SIG-M5 (cell line): ENCODE measurements at places on chromosomes 3 and 15.
A peak's percentile ranks its signal among the peaks of the same experiment; 100 is the strongest.

DNA sequence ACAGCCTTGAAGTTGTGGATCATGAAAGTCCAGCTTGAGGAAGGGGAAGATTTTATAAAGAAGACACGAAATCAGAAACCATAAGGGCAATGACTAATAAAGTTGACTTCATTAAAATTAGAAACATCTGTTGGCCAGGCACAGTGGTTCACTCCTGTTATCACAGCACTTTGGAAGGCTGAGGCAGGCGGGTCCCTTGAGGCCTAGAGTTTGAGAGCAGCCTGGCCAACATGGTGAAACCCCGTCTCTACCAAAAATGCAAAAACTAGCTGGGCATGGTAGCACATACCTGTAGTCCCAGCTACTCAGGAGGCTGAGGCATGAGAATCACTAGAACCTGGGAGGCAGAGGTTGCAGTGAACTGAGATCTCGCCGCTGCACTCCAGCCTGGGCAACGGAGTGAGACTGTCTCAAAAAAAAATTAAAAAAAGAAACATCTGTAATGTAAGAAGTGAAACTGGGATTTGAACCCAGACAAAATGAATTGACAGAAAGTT, 7.9 kb upstream of the UBXN7 start:
- DNase-seq: no peak

DNA sequence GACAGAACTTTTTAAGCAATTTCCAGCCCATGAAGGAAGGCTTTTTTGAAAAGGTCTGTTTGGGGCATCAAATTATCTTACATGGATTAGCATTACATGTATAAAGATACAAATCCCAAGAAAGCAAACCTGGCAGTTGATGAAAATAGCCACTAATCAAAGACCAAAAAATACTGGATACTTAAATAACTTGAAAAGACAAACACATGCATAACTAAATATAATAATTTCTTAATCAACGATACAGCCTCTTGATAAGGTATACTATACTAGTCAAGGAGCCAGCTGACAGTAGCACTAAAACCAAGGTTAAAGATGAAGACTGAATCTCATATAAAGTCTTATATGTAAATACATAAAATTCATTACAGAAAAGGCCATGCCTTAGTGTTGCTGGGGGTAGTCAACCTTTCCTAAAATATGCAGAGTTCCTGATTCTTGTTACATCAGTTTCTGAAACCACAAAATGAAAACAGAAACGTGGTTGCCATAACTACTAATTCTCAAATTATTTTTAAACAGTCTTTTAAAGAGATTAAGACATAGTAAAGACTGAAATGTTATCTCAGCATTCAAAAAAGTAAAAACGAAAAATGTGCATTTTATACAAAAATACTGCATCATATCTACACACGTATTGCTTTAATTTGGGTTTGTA, 2.0 kb downstream of the ANKRD28 start:
- peak; percentile 44 for DNase-seq

DNA sequence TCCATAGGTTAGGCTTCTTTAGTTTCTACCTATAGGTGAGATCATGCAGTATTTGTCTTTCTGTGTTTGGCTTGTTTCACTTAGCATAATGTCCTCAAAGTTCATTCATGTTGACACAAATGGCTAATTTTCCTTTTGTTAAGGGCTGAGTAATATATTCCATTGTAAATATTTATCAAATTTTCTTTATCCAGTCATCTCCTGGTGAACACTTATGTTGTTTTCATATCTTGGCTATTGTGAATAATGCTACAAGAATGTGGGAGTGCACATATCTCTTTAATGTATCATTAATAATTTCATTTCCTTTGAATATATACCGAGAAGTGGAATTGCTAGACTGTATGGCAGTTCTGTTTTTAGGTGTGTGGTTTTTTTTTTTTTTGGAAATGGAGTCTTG, 250.9 kb upstream of the SEMA6D start:
- DNase-seq: no peak

GRCh38 chr15:34799149-34800101, 4.1 kb upstream of the ACTC1 start:
- DNase-seq: no peak

GRCh38 chr3:37200141-37200540, 25.8 kb upstream of the LRRFIP2 start:
- no peak for DNase-seq

DNA sequence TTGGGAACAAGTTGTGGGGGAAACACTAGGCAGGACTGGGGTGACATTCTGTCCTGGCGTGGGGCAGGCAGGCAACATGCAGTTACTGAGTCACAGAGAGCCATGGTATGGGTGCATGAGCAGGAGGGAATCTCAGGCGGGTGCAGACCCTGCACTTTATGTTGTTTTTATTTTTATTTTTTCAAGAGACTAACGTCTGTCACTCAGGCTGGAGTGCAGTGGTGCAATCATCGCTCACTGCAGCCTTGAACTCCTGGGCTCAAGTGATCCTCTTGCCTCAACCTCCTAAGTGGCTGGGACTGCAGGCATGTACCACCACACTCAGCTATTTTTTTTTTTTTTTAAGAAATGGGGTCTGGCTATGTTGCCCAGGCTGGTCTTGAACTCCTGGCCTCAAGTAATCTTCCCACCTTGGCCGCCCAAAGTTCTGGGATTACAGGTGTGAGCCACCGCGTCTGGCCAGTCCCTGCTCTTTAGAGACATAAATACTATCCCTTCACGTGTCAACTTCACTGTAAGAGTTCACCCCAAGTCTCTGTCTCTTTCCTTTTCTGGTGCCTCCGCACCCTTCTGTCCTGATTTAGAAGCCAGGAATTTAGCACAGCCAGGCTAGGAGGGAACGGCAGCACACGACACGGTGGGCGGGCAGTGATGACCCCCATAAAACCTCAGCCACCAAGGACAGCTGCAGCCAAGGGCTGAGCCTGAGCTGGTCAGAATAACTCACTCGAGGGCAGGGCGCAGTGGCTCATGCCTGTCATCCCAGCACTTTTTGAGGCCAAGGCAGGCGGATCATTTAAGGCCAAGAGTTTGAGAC, 72.8 kb upstream of the IQSEC1 start:
- DNase-seq: no peak

GRCh38 chr15:83063551-83063950, 3.5 kb downstream of the BTBD1 start:
- no peak for DNase-seq

GRCh38 chr3:119834754-119835370, 53.0 kb downstream of the NR1I2 start:
- no peak for DNase-seq

DNA sequence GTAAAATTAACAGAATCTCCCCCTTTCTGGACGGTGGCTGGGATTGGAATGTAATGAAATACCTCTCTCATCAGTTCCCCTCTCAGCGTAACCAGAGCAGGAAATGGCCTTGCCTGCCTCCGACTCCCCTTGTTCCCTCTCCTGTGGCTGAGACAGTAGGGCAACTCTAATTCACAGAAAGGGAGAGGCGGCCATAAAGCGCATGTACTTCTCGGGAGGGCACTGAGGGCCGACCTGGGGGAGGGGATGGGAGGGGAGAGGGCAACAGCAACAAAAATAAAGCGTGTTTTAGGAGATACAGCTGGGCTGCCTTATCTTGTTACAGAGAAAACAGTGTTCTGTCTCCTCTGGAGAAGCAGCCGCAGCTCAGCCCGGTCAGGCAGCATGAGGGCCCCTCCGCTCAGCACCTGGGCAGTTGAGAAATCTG, 783.3 kb upstream of the ARRDC4 start:
- no peak for DNase-seq

DNA sequence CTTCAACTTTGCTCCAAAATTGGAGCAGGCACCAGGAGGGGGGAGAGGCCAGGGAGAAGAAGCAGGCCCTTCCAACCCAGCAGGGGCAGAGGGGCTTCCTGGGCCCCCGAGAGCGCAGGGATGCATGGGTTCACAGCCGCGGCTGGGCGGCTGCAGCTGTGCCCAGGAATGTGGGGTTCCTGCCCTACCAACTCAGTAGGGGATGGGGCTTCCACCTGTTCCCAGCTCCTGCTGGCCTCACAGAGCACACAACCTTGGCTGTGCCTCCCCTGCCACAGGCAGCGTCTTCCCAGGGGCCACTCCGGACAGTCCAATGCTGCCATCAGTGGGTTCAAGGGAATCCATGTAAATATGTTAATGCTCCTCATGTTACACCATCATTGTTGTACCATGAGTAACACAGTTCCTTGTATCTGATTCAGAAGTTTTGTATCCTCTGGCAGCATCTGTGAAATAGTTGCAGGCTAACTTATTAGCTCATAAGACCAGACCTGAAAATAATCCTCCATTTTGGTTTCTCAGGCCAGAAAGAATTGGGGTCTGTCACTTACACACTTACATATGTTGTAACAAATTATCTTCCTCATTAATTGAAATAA, 12.1 kb upstream of the SIAH2 start:
- DNase-seq: no peak

DNA sequence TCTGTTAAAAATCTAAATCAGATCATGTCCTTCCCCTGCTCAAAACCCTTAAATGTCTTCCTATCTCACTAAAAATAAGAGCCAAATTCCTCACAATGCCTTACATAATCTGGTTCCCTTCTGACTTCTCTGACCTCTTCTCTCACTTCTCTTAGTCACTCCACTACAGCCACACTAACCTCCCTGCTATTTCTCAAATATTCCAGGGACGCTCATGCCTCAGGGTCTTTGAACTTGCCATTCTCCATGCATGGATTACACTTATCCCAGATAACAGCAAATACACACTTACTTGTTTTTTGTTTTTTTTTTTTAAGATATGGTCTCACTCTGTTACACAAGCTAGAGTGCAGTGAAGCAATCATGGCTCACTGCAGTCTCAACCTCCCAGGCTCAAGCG, 8.5 kb downstream of the TP53BP1 start:
- no peak for DNase-seq

- DNase-seq: no peak
These were observed 223.1 kb downstream of the RPLP1 start for GRCh38 chr15:69675731-69676130.

GRCh38 chr3:16428612-16429011, 84.9 kb downstream of the RFTN1 start:
- DNase-seq: no peak

GRCh38 chr3:8755097-8755496, 14.3 kb downstream of the OXTR start:
- DNase-seq: no peak

GRCh38 chr15:92082006-92082843, 228.7 kb downstream of the SLCO3A1 start:
- DNase-seq: no peak

DNA sequence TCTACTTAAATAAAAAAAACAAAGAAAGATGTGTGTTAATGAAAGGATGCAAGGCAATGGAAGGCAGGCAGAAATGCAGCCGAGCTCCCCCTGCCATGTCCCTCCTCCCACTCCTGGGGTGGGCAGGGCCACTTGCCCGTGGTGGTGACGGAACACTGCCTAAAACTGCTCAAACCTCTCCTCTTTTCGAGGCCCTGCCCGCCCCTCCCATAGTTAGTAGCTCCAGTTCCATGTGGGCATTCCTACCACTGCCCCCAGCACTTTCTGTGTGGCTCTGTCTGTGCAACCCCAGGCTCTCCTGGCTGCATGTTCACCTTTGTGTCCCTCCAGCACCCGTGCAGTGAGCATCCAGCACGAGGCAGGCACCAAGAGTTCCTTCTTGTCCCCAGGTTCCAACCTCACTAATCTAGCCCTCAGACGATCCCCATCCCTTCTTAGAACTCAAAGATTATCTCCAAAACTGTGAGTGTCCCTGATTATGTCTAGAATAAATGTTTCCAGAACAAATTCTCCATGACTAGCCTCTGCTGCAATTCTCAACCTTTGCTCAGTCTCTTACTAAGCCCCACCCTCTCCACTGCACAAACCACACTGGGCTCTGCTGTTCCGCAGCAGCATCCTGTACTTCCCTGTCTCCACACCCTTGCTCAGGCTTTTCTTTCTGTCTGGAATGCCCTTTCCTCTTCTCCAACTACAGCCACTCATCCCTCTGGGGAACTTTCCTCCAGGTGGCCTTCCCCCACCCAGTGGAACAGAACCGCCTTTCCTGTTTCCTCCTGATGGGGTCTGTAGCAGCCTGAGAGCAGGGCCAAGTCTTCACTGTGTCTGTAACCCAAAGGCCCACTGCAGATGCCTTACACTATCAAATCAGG, 32.6 kb upstream of the SPTBN5 start:
- no peak for DNase-seq

DNA sequence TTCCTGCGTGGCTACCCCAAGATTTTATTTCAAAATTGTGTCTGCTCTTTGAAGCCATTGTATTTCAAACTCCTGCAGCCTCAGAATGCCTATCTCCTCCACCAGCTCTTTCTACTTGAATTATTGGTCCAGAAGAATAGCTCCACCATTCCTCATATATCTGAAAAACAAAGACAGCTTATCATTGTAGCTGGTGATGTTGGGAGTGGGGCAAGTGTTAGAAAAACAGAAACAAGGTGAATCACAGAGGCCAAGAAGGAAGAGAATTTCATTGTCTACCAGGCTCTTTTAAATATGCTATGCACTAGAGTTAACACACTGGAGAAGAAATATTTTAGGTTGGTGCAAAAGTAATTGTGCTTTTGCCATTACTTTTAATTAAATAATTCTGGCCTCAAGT, 307.9 kb upstream of the ROPN1 start:
- no peak for DNase-seq

DNA sequence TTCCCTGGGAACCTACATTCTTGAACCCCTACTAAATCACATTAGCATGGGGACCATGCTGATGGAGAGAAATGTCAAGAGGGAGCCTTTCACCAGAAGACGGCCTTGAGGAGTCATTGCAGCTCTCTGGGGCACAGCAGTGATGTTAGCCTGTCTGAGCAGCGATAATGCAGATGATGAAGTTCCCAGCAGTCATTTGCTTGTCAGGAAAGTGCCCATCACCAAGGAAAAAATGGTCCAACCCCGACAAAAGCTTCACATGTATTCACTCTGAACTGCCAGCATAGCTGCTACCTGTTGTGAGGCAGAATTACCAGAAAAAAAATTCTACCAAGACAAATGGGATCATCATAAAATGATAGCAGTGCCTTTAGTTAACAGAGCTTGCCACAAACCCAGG, 238.4 kb upstream of the UMPS start:
- DNase-seq: no peak

- no peak for DNase-seq
These were observed 323.0 kb downstream of the LPP start for GRCh38 chr3:188476935-188477334.

- DNase-seq: no peak
These were observed 18.6 kb downstream of the ATRIP start for GRCh38 chr3:48465237-48465530.

DNA sequence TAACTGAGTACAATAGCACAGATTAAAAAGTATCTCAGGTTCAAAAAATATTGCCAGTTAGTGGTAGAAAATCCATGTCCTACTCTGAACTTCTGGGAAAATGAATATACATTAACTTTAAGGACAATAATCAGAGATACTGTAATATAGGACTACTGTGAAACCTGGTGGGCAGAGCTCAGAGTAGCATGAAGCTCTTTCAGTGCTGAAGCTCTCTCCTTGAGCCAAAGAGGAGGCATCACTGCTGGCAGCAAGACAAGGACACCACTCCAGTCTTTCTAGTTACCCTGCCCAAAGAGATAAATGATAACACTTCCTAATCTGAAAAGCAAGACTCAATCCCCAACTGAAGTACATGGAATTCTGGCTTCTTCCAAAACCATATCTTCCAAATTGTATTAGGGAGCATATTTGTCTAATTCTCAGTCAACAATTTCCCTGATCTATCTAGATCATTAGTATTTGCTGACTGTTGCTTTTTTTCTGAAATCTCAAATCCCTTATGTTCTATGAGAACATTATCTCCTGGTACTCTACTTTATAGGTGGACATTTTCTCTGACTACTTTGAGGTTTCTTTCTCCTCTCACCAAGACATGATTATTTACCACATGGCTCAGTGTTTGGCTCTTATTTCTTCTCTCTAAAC, 55.9 kb downstream of the CLDN1 start:
- DNase-seq: no peak

GRCh38 chr3:11643605-11644087, at the start of gene VGLL4:
VGLL4 (minus strand) TSS chr3:11643915; CDS start chr3:11643518, 397 bp downstream.
- DNase-seq: peak; percentile 82
